Peyer's patch (tissue), 4 donors: ENCODE measurements at places on chromosomes 16 and 17.

GRCh38 chr16:11744075-11744470 is 1.4 kb upstream of the TXNDC11 start:
- DNase-seq, result no peak

DNA sequence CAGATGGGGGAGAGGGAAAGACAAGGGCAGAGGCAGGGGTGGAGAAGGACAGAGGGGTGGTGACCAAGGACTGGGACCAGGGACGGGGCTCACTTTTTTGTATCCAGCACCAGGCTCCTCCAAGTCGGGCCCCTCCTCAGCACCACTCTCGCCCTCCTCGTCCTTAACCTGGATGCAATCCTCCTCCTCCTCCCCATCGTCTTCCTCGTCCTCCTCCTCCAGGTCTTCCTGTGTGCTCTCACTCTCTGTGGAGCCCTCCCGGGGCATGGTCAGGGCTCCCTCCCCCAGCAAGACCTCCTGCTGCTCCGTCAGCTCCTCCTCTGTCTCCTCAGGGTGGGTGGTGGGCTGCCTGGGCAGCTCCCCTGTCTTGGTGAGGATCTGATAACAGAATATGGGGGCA is 16.8 kb downstream of the G6PC3 start:
- DNase-seq, result no peak

DNA sequence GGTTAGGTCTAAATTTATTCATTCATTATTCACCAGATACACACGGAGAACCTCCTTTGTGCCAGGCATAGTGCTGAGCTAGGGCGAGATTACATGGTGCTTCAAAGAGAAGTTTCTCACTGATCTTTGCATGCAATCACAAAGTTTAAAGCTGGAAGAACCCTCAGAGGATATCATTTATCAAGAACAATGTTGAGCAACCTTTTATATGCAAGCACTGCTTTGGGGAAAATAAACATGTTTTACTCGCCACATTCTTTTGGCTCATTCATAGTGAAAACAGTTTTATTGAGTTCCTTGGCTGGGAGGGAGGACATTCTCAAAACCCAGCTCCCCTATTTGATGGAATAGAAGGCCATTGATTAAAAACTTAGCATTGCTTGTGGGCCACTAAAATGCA is 49.8 kb upstream of the XYLT1 start:
- no peak for DNase-seq

GRCh38 chr17:44911133-44912001 is 3.9 kb downstream of the GFAP start:
- DNase-seq, result peak; percentile 65

- no peak for DNase-seq
These were observed 360.6 kb upstream of the SOX9 start for GRCh38 chr17:71760062-71760720.

DNA sequence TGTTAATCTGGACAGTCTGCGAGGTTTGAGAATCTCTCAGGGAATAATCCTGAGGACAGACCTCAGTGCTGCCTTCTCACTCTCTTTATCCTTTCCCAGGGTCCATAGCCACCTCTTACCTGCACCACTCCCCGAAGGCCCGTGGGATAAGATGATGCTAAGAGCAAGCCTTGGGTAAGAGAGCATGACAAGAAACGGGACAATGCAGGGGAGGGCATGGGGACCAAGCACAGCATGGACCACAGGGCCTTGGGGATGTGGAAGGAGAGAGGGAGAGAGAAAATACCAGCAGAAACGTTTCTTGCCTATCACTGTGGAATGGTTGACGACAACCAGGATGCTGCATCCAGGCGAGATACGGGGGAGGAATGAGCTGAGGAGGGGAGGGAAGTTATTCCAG is 8.3 kb upstream of the SDR42E1 start:
- DNase-seq, result no peak

- no peak for DNase-seq
These were observed 49.1 kb downstream of the RAI1 start for GRCh38 chr17:17730250-17730935.

DNA sequence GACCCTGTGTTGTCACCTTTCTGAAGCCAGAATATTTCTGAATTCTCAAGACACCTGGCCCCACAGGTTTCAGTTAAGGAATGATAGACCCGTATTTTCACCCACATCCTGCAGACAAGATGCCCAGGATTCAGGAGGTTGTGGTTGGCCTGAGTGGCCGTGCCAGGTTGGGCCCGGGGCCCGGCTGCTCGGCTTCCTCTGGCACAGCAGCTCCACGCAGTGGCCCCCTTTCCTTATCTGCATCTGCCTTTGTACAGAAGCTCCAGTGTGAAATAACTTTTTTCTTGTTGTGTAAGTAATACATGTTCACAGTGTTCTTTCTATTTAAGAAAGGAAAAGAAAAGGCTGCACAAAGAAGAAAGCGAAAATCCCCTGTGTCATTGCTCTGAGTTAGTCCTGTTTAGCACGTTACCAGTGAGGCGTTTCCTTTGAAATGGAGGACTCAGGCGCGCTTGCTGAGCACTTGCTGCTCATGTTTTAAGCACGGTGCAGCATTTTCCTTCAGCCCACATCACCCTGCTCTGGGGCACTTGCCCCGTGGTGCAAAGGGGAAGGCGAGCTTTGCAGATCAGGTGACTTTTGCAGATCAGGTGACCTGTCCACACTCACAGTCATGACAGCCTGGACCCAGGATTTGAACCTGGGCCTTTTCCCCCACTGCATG is 12.8 kb downstream of the ZC3H18 start:
- no peak for DNase-seq

- no peak for DNase-seq
These were observed 8.9 kb upstream of the C16orf74 start for GRCh38 chr16:85759631-85760419.

- no peak for DNase-seq
These were observed 81.4 kb upstream of the CRHR1 start for GRCh38 chr17:45702666-45703266.

- no peak for DNase-seq
These were observed 29.3 kb upstream of the SMIM36 start for GRCh38 chr17:55540414-55541091.

DNA sequence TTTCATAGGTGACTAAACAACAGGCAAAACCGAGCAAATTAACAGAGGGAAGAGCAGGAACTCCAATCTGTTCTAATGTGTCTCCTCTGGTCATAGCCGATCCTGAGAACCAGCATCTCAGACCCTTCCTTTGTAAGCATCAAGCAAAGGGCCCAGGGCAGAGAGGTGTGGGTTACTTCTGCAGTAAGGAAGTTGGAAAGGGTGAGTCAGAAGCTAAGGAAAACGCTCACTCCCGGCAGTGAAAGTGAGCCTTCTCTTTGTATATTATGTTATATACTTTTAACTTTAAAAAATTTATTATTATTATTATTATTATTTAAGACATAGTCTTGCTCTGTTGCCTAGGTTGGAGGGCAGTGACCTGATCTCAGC is 77.7 kb downstream of the MRM3 start:
- DNase-seq, result no peak

DNA sequence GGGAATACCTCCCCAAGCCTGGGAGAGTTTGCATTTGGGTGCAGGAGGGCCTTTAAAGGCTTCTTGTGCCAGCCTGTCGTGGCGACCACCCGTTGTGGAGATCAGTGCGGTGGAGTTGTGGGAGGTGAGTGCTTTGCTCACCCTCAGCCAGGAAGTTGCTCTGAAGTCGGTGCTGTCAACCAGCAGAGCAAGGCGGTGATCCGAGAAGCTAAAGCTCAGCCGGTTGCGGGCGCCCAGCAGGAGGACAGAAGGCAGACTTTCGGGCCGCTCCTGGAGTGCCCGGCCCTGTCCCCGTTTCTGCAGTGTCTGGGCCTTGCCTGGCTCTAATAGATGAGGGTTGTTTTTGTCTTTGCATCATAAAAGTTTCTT is 1.4 kb downstream of the UBE2I start:
- DNase-seq, result no peak

DNA sequence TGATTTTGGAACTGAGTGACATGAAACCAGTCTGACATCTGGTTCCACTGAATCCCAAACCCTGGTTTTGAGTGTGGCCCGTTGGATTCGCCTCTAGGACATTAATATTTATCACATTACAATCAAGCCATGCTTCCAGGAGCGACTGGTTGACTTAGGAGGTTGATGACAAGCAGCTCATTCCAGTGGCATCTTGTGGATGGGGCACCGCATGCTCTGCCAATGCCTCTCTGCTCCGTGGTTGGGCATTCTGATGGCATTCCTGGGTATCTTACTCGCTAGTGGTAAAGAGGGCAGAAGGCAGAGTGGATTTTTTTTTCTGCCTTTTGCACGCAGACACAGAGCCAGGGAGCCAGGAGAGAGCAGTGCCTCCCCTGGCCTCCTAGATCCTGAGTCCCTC is 31.4 kb downstream of the CACNG4 start:
- DNase-seq, result no peak

DNA sequence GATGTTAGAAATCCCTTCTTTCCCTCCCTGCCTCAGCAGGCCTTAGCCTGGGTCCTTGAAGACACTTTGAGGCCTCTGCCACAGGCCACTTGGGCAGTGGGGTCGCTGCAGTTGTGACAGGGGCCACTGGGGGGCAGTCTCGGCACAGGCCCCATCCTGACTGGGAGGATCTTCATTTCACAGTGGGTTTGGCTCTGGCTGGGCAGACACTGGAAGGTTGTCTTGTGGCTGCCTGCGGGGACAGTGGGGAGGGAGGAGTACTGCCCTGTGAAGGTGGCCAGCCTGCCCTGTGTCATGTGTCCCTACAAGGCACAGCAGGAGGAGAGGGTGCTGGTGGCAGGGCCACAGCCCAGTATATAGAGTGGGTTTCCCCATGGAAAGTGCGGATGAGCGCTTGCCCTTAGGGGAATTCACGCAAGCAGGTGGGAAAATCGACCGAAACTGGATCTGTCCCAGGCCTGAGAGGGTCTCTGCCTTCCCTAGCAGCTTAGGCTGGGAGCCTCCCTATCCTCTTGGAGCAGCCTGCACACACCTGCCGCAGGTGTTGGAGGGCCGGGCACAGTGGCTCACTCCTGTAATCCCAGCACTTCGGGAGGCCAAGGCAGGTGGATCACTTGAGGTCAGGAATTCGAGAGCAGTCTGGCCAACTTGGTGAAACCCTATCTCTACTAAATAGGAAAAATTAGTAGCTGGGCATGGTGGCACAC is 28.8 kb downstream of the GINS2 start:
- peak; percentile 77 for DNase-seq

- no peak for DNase-seq
These were observed 8.3 kb downstream of the NKIRAS2 start for GRCh38 chr17:42027961-42028790.

DNA sequence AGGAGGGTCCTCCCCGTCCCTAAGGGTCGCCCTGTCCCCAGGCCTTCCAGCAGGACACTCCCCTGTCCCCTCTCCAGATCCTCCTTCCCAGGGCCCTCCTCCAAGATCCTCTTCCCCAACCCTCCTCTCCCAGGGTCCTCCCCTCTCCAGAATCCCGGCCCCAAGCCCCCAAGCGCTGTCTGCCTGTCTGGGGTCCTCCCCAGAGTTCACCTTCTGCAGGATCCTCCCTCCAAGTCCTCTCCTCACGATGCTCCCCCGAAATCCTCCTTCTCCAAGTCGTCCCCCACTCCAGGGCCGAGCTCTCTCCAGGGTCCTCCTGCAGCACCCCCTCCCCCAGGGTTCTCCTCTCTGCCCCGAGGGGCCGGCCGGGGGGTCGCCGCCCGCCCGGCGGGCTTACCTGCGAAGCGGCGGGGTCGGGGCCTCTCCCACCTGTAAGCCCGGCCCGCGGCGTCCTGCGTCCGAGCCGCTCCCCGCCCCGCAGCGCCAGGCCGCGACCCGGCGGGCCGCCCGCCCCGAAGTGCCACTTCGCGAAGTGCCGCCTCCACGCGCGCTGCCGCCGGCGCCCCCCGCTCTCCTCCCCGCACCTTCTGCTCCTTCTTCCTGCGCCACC is 678 bp upstream of the BAIAP2 start:
- DNase-seq, result no peak

DNA sequence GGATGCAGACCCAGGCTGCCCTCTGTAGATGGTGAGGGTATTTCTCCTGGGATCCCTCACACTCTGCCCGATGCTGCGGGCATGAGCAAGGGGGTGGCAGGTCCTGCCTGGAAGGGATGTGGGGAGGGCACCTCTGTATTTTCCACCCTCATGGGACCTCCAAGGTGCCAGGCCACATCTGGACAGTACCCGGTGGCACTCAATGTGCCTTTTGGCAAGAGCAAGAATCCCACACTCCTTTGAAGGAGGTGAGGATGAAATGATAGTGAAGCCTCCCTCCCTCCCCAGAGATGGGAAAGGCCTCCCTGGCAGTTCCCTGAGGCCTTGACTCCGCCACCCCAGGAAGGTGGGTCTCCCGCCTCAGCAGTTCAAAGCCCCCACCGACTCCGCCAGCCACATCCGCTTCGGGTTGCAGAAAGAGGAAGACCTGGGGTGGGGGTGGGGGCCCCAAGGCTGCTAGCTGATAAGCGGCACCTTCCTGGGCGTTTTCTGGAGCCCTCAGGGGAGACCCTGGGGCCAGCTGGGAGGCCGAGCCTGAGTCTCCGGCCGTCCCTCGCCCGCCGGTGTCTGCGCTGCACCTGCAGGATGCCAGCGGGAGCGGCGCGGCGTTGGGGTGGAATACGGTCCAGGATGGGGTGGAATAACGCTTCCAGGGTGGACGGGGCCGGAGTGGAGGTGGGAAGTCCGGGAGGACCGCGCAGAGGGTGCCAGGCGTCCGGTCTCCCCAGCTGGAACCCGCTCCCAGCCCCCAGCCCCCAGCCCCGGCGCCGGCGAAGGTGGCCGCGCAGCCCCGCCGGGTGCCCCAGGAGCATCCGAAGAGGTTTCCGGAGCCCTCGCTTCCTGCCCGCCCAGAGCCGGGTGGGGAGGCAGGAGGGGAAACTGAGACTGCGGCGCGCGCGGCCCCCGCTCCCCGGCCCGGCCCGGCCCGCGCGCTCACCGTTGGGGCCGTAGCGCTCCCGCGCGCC is 718 bp downstream of the ATP2A3 start:
- DNase-seq, result peak; percentile 95

DNA sequence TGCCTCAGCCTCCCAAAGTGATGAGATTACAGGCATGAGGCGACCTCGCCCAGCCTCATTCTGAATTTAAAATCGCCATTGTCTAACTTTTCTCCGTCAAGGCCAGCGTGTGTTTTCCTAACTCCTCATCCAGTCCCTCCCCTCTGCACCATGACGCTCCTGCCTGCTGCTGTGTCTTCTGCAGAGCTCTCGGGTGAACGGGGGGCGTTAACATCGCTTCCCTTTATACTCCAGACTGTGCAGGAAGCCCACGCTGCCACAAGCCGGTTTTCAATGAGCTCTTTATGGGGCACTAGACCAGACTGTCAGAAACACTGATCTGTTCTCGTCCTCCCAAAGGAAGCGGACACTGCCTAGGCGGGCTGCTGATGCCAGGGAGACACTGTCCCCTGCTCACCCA is 13.2 kb downstream of the AANAT start:
- no peak for DNase-seq

DNA sequence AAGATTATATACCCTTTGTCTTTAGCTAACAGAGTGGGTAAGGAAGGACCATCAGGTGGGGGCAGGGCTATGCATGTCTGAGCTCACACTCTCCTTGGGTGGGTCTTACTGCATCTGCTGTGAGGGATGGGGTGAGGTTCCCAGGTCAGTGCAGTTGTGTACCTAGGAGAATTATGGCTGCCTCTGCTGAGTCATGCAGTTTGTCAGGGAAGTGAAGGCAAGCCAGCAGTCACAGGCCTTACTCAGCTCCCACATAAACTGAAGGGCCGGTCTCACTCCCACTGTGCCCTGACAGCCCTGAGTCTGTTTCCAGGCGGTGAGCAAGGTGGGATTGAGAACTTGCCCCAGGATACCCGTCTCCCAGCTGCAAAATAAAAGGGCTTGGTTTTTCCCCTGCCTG is 328.6 kb downstream of the MAP2K6 start:
- DNase-seq, result no peak
